WERI-Rb-1 (cell line): ENCODE measurements at places on chromosomes 3 and 15.

DNA sequence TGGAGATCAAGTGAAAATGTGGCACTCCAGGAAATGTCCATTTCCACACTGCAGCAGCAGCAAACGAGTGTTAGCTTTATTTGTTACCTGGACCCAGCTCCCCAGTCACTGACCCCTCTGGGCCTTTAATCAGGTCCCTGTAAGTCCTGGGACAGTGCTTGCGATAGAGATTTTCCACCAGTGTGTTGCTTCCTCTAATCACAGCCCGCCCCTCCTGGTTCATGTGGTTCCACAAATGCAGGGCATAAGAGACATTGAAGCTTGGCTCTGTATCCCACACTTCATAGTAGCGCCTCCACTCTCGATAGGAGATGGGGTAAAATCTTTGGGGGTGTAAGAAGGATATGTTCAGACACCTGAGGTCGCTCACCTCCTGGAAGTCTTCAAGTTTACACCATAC is 8.0 kb downstream of the A4GNT start:
- DNase-seq, result no peak

DNA sequence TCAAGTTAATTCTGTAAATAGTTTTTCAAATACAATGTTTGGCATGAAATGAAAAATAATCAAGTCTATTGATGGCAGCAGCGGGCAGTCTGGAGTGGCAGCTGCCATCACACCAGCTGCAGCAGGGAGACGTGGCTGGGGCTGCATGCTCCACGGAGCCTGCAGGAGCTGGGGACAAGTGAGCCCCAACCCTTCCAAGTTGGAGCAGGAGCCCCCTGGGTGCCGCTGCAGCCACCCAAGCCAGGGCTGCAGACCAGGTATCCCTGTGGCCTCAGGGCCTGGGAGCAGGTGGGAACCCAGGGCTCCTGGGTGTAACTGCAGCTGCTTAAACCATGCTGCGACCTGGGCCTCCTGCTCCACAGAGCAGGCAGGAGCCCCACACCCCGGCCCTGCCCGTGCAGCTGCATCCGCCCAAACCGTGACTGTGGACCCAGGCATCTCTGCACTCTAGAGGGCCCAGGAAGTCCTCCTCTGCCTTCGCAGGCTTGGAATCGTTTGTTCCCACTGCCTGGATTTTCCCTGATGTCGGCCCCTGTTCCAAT is 257.4 kb downstream of the PLOD2 start:
- no peak for DNase-seq

- DNase-seq, result no peak
These were observed 29.8 kb downstream of the PLA1A start for GRCh38 chr3:119627461-119627860.

GRCh38 chr15:97174886-97175540 is 785.5 kb upstream of the ARRDC4 start:
- no peak for DNase-seq
